Right cardiac atrium (tissue), 5 donors: ENCODE measurements at places on chromosomes 7 and 10. TPM values are rescaled to one million over a fixed set of nuclear protein-coding genes. Genes with fewer than 3 reads are reported as not detected.

FBXL15 gene
- 14.5 TPM for total RNA-seq

COL17A1 gene
- total RNA-seq = not detected

PPP1R3A gene
- 113 TPM for total RNA-seq

OPN1SW gene
- total RNA-seq = not detected

NEBL gene
- 628 TPM for total RNA-seq

CHRM2 gene
- total RNA-seq = 91.8 TPM

TMEM229A gene
- total RNA-seq = 0.22 TPM

AKR1C8 gene
- total RNA-seq = 0.31 TPM

OR2A7 gene
- total RNA-seq = 1.4 TPM

FKBP6 gene
- not detected for total RNA-seq

ZNF25 gene
- 24.8 TPM for total RNA-seq

MPP7 gene
- total RNA-seq = 20.3 TPM

ZNF365 gene
- 1.7 TPM for total RNA-seq

SEMA4G gene
- total RNA-seq = 3.1 TPM

DTX2 gene
- total RNA-seq = 11.6 TPM

TAS2R41 gene
- not detected for total RNA-seq

CRPPA gene
- total RNA-seq = 8.5 TPM

INMT gene
- total RNA-seq = 180 TPM

TRIM50 gene
- not detected for total RNA-seq

HSPA12A gene
- total RNA-seq = 21.9 TPM

RSPH10B gene
- not detected for total RNA-seq

NKX1-2 gene
- not detected for total RNA-seq

CALCR gene
- total RNA-seq = 0.23 TPM

TUBB8 gene
- not detected for total RNA-seq

SLC29A4 gene
- total RNA-seq = 2.9 TPM

NODAL gene
- total RNA-seq = not detected

CARD11 gene
- 0.74 TPM for total RNA-seq
